Stimulated activated CD8-positive, alpha-beta memory T cell treated with anti-CD3 and anti-CD28 coated beads, Interleukin-12 subunit alpha, Interleukin-12 subunit beta, amount 100 ng/mL, for 1 hour (primary cell): ENCODE measurements at places on chromosomes 3 and 15.

DNA sequence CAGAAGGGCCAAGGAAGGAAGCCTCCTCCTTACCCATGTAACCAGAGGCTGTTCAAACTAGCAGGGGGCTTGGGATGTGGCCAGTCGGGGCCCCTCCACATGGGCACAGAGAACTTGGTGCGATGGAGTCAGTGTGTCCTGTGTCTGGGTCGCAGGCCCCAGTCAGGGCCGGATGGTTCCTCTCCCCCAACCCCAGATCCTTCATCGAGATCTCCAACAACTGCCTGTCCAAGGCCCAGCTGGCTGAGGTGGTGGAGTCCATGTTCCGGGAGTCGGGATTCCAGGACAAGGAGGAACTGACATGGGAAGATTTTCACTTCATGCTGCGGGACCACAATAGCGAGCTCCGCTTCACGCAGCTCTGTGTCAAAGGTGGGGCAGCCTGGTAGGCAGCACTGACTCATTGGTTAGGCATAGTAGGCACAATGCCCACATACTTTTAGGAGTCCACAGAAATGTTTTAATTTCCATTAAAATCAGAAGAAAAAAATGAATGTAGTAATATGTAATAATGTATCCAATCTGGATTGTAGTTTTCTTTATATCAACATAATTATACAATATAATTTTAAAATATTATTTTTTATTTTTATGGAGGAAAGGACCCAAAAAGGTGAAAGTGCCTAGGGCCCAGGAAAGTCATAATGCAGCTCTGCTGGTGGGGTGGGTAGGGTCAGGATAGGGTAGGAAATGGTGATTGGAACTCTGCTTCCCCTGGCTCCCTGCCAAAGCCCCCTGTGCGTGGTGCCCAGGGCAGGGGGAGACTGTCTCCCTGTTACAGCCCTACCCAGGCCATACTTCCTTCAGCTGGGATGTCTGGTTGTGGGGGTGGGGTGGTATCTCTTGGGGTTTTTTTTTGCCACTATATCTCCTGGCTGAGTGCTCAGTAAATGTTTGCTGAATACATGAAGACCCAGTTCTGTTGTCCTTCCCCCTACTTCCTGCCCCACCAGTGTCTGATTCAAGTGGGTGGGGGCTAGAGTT, 18.6 kb downstream of the DUOX1 start:
- no peak for DNase-seq

- no peak for DNase-seq
Measured at GRCh38 chr3:112351823-112352222, 18.9 kb downstream of the CD200 start.

DNA sequence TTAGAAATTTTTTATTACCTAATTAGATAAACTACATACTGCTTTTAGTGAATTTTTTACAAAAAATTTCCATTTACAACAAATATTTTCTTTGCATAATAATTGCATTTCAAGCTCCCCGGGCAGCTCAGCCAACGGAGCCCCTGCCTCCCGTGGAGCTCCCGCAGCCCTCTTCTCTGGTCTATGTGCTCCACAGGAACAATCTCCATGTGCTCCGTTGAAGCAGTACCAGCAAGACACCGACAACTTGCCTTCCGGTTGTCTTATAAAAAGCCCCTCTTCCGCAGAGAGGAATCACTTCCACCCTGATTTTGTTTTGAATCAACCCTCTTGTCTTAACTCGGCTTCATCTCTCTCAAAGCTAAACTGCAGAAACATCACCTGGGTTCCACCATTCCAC, 46.9 kb upstream of the CHD2 start:
- no peak for DNase-seq

GRCh38 chr3:15314276-15314675, 18.1 kb downstream of the SH3BP5 start:
- no peak for DNase-seq

GRCh38 chr3:62375655-62376453, 2.5 kb upstream of the FEZF2 start:
- no peak for DNase-seq

- DNase-seq = no peak
Measured at GRCh38 chr15:69493406-69493805, 40.8 kb downstream of the RPLP1 start.

DNA sequence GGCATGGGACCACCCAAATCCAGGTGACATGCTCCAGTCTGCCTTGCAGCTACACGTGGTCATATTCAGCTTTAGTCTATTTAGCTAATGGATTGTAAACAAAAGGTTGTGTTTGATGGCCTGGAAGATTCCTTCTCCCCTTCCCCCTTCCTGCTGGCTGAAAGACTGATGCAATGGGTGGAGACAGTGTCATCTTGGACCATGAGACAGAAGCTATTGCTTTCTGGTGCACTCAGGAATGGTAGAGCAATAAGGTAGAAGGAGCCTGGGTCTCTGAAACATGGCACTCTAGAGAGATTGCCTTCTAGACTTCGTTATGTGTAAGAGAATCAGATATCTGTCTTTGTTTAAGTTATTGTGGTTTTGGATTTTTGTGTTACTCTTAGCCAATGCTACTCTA, 25.7 kb upstream of the PTX3 start:
- DNase-seq = no peak

- DNase-seq = no peak
Measured at GRCh38 chr3:115508562-115508961, 114.7 kb upstream of the GAP43 start.

GRCh38 chr3:13540297-13540995, 8.5 kb upstream of the FBLN2 start:
- DNase-seq = no peak

DNA sequence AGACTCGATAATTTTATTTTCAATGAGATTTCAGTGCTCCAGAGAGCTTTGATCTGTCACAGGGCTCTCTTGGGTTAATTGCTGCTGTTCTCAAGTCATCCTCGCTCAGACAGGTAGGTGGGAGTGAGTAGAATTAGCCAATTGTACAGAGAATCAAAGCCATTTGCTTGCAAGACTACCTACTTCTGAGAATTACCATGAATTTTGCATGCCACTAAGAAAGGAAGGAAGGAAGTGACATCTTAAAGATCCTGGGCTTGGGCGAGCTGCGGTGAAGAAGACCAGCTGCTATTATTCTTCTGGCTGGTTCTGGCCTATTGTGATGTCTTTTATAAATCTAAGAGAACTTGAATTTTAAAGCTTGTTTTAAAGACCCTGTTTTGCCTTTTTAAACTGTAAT, 154.1 kb upstream of the LPP start:
- DNase-seq = no peak

GRCh38 chr3:132399054-132399929, 18.0 kb upstream of the DNAJC13 start:
- no peak for DNase-seq

DNA sequence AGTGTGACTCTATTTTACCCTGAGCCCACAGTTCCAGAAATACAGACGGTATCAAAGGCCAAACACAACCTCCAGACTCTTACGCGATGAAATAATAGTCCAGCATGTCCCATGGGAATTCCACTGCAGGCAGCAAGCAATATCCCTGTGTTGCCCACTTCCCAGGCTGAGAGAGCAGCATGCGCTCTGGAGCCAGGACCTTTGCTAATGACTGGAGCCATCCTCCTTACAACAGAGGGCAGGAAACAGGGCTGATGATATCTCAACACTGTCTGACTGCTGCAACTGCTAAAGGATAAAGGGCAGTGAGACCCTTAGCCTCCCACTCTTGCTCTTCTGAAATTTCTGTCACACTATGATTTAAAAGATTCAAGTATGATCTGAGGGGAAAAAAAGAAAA, 34.8 kb downstream of the MCF2L2 start:
- no peak for DNase-seq

GRCh38 chr3:141979050-141979671, 102.7 kb downstream of the ATP1B3 start:
- DNase-seq = no peak

DNA sequence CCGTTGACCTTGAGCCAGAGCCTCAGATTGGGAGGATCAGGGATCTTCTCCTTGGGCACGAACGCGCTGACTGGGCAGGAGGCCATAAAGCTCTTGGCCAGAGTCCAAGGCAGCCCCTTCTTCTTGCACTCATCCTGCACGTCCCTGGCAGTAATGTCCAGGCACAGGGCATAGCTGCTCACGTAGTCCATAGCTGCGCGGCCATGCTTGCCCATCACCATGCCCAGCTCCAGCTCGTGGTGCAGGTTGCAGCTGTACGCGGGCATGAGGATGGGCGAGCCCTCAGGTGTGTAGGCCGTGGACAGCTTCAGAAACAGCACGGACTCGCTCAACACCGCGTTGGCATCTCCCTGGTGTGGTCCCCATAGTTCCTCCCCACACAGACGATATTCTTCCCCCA, 17.9 kb upstream of the RPLP1 start:
- no peak for DNase-seq

DNA sequence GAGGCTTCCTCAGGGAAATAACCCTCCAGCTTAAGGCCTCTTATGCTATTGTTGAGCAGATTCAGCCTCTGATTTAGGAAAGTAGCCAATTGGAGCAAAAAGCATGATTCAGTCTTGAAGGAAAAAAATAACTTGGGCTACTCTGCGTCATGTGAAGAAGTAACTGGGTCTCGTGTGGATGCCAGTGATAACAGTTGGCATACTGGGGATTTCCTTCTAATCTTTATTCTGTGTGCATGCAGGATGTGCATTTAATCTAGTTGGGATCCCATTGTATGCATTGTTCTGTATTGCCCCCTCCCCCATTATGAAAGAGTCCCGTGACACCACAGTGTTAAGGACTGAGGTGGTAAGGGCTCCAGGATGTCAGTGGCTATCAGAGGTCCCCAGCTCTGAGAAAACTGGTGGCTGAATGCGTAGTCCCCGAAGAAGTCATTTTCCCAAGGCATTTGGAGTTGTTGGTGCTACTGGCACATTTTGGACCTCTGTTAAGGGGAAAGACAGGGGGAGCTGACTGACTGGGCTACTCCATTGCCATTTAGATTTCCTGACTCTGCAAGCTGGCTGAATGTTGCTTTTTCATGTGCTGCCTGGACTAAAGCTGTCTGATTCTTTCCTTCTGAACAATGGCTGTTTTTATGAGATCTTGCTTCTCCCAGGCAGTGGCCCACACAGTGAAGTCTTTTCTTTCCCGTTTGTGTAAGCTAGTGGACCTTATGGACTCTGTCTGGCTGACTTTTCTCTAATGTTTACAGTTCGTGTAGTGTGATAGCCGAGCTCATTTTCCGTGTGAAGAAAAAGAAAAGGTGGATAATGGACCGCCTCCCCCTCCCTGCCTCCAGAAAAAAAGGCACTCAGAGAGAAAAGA, 38.4 kb upstream of the TRAK1 start:
- no peak for DNase-seq

DNA sequence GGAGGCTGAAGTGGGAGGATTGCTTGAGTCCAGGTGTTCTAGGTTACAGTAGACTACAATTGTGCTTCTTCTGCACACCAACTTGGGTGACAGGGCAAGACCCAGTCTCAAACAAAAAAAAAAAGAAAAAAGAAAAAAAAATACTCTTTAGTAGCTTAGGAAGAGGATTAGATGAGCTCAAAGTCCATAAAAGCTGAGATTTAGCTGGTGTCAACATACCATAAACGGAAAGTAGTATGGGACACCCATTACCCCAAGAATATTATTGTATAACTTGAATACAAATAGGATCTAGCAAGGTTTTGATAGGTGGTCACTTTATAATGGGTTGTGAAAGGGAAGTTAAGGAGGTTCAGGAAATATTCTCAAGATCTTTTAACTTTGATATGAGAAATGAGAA, 38.0 kb upstream of the ULK4 start:
- no peak for DNase-seq

DNA sequence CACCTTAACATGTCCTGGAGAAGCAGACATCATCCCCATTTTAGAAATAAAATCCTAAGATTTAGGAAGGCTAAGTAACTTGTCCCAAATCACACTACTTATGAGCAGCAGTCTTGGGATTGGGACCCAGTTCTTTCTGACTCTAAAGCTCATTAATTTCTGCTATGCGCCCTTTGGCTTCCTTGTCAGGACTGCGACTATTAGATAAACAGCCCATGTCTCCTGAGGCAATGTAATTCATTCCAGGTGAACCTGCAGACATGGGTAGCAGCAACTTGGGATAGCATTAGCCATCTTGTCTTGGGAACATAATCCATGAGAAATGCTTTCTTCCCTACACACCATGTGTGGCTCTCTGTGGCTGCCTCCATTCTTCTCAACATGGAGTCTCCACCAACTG, 32.3 kb upstream of the FBN1 start:
- no peak for DNase-seq

- DNase-seq = no peak
Measured at GRCh38 chr3:193928354-193929209, 207.4 kb upstream of the HES1 start.

DNA sequence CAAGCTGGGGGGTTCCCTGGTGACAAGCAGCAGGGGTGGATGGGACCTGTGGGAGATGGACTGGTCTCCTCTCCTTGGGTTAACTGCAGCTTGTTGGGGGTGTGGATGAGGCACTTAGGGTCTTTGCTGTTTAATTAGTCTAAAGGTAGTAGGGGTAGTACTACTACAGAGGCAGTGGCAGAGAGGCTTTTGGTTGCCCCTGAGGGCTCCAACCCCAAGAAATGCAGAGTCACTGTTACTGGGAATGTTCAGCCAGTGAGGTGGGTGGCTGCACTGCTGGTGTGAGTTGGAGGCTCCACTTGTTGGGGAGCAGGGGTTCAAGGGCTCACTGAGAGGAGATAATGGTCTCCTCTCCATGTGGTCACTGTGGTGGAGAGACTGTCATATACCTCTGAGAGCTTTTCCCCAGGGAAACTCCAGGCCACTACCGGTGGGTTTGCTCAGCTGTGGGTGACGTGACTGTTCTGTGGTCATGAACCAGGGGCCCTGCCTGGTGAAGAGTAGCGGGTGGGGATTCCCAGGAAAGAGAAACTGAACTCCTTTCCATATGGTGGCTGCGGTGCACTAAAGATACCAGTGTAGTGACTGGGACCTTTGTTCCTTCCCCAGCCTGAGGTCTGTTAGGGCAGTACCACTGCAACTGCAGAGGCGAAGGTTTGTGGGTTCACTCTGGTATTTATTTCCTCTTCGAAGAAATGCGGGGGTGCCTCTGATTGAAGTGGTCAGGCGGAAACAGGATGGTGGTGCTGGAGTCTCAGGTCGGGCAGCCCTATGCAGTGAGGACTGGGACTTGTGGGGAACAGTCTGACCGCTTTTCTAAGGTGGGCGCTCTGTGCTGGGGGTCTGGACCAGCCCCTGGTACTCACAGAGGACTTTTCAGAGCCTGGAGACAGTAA, 68.9 kb upstream of the TNFSF10 start:
- peak; percentile 52 for DNase-seq

DNA sequence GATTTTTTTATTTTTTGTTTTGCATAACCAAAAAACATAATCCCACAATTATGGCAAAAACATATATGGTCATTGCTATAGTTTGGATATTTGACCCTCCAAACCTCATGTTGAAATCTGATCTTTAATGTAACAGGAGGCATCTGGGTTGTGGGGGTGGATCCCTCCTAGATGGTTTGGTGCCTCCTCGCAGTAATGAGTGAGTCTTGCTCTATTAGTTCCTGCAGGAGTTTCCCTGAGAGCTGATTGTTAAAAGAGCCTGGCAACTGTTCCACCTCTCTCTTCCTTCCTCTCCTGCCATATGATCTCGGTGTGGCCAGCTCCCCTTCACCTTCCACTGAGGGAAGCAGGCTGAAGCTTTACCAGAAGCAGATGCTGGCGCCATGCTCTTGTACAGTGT, 33.2 kb upstream of the TRIM59 start:
- DNase-seq = no peak
